RPMI7951 (cell line): ENCODE measurements at places on chromosomes 3 and 15. TPM values are rescaled to one million over a fixed set of nuclear protein-coding genes. Genes with fewer than 3 reads are reported as not detected.

GRCh38 chr3:18562364-18563154, 137.4 kb upstream of the SATB1 start:
- DNase-seq = no peak

GRCh38 chr15:67980773-67981685, 73.1 kb upstream of the PIAS1 start:
- DNase-seq = no peak

DNA sequence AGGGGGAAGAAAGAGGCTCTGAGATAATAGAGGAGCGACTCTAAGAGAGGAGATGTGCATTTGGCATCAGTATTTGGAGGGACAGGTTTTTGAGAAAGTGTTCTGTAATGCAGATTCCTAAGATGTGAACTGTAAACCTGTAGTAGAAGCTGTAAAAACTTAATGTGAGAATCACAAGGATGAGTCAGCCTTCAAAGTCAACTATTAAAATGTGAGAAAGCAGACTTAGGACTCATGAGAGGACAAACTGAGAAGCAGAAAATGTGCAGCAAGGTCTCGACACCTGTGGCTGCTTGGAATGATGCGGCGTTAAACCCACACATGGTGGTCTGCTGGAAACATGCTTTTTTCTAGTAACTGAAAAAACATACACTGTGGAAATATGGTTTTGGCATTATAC, 36.0 kb downstream of the USP13 start:
- DNase-seq = no peak

GRCh38 chr15:78808550-78808949, 2.7 kb downstream of the ADAMTS7 start:
- DNase-seq = peak; percentile 64

DNA sequence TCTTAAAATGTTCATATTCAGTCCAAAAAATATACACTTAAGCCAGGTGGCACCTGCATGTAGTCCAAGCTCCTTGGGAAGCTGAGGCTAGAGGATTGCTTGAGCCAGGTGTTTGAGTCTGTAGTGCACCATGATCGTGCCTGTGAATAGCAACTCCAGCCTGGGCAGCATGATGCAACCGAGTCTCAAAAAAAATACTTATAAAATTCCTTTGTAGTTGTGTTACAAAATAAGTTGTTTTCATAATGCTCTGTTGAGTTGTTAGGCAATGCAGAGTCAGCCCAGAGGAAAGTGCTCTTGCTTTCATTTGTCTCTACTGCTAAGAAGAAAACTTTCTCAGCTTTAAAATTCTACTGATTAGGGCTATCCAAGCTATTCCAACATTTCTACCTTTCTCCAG, 442.8 kb upstream of the ARRDC4 start:
- DNase-seq = no peak

DNA sequence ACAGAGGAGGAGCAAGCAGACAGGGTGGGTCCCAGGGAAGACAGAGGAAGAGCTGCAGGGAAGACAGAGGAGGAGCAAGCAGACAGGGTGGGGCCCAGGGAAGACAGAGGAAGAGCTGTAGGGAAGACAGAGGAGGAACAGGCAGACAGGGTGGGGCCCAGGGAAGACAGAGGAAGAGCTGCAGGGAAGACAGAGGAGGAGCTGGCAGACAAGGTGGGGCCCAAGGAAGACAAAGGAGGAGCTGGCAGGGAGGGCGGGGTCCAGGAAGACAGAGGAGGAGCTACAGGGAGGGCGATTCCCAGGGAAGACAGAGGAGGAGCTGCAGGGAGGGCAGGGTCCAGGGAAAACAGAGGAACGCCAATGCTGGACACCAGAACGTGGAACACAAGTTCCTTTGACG, 66.5 kb downstream of the PLXNA1 start:
- peak; percentile 75 for DNase-seq

CLDN11 gene
- total RNA-seq = 32.3 and 34.4 TPM in 2 replicates

DNA sequence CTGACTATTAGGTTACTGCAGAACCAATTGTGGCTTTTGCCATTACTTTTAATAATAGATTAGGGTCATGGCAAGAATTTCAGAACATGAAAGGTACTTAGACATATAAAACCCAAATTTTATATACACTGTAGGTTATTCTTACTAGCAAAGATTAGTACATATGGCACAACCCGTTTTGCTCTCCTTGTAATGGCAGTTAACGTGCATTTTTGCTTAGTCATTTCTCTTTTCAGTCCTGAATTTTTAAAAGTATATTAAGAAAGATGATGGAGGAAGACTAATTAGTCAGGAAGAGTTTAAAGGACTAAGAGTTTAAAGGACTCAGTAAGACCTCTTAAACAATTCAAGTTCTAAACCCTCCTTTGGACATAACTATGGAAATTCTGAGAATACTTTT, 114.0 kb downstream of the PEAK1 start:
- DNase-seq = no peak

GRCh38 chr3:153513236-153513635, 351.2 kb downstream of the RAP2B start:
- no peak for DNase-seq

UACA gene
- 47.0 and 56.8 TPM in 2 replicates for total RNA-seq

GRCh38 chr15:70030851-70031250, 66.9 kb downstream of the TLE3 start:
- DNase-seq = no peak

ARPIN gene
- 12.0 and 15.1 TPM in 2 replicates for total RNA-seq

GRCh38 chr15:101066501-101067408, 147.6 kb downstream of the LRRK1 start:
- no peak for DNase-seq

EAF1 gene
- 26.0 and 27.6 TPM in 2 replicates for total RNA-seq

DNA sequence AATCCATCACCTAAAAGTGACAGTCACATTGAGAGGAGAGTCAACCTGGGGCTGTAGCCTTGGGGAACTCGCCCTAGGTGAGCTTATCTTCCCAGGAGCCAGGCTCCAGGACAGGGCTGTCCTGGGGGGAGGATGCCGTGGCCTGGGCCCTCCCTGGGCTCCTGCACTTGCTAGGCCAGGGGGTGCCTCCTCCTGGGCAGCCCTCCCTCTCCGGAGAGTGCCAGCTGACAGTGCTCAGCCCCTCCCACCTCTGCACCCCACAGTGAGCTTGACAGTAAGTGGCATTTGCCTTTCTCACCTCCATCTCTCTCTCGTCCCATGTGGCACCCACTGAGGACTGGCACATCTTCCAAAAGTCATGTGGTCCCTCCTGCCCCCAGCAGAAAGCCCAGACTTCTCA, 19.1 kb downstream of the UROC1 start:
- DNase-seq = no peak

DNA sequence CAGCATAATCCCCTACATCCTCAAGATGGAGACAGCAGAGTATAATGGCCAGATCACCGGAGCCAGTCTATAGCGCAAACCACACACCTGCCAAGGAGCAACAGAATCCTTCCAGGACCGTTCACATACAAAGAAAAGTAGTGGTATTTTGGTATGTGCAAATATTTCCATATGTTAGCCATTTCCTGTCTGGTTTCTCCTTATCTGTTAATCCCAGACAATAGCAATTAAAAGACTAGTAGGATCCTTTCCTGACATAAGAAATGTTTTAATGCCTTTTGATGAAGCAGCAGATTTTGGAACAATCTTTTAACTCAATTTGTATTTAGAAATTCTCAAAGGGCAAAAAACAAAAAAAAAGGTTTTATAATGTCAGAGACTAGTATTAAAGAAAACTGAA, 22.2 kb downstream of the MRPS25 start:
- no peak for DNase-seq

DNA sequence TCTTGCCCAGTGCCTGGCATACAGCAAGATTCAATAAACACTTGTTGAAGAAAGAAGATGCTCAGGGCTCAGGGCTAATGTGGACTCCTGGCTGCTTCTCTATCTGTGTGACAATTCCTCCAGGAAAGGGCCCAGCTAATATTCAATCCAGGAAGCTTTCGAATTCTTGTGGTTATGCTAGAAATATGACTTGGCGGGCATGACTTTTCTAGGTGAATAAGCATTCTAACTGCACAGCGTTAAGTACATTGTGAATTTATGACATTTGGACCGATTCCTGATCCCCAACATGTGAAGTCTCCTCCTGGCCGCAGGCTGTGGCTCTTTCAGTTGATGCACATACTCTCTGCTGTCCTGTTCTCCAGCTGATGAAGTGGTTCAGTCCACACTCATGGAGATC, 117.0 kb downstream of the IMPG2 start:
- peak; percentile 53 for DNase-seq

DNA sequence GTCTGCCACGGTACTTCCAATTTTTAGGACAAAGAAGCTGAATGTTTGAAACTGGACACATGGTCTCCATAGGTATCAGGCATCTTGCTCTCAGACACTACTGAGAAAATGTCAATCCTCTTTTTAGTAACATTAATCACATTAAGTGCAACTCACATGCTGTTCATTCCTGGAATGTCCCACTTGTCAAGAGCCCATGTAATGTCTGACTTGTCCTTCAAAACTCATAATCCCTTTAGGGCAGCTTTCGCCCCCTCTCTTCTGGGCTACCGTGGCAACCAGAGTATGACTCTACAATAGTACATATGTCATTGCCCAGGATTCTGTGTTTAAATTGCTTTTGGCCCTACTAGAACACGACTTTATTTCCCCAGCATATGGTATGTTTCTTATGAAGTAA, 12.3 kb downstream of the NUDT16 start:
- DNase-seq = no peak

- no peak for DNase-seq
Measured at GRCh38 chr15:60120100-60120499, 116.0 kb downstream of the FOXB1 start.

SAMMSON gene
- total RNA-seq = 0.48 and 0.78 TPM in 2 replicates

DNA sequence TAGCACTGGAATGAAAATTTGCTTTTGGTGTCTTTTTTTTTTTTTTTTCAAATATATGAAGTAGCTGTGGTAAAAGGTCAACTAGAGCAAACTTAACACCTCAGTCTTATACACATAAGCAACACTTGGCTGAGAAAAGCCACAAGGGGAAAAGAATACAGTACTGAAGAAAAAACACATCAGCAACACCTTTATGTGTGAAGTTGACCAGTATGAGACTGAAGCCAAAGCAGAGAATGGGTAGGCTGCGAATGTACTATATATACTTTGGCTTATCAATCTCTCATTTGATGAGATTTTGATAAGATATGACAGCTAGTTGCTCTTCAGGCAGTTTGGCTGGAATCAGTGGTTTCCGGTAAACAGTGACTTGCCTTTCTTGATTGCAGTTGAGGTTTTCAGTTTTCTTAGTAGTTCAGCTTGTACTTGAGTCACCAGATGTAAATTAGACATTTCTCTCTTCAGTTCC, 22.0 kb upstream of the ZCWPW2 start:
- DNase-seq = peak; percentile 26

CHRM5 gene
- total RNA-seq = not detected in 2 replicates

DNA sequence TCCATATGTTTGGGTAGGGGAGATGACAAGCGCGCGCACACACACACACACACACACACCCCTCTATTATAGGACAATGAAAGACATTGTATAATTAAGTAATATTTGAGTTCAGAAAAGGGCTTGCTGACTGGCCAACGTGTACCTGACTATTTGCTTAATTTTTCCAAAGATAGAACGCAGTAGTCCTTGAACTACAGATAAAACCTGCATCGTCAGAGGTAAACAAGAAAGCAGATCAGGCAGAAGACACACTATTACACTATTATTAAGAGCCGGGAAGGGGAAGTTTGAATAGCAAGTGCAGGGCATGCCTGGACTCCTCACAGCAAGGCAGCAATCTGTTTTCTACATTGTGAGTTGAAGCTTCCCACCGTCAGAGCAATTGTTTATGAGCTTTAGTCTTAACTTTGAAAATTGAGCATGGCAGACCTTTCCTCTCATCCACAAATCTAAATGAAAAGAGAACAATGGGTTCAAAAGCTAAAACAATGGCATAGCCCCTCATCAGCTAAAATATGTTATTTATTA, 427.7 kb downstream of the GABRG3 start:
- DNase-seq = no peak

GRCh38 chr3:34183611-34184340, 385.3 kb downstream of the PDCD6IP start:
- no peak for DNase-seq

PDCD6IP gene
- 107 and 120 TPM in 2 replicates for total RNA-seq

ZPLD1 gene
- total RNA-seq = 0.20 TPM in 1 of 2 replicates, not detected in the other

TRIM71 gene
- total RNA-seq = not detected in 2 replicates

DNA sequence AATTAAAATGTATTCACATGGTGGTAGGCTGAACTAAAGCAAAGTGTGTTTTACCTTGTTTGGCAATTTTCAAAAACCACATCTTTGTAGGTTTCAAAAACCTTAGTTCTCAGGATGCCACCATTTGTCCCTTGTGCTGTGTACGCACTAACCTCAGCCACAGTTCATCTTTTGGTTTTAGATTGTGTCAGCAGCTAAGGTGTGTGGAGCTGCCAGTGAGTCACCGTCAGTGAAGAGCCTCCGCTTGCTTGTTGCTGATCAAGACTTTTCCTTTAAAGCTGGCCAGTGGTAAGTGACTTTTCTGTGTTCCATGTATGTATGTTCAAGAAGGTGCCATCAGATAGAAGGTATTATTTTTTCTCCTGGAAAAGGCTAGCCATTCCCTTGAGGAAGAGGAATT, 21.1 kb downstream of the OXNAD1 start:
- no peak for DNase-seq

DNA sequence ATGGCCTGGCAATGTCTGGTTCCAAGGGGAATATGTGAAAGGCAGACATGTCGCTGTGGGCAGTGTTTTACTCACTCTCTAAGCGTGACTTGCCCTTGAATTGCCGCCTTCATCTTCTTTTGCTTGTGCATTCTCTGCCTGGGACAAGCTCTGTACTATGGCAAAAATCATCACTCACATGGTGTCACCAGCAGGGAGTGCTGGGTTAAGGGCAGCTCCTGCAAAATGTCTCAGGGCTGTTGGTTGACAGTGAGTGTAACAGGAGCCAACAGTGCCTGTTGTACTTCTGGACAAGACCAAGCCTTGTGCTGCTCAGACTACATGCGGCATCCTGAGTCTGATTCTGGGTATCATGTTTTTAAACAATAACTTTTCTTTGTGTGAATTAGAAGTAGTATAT, 45.3 kb upstream of the KY start:
- DNase-seq = no peak

CMTM8 gene
- total RNA-seq = not detected in 2 replicates

DNA sequence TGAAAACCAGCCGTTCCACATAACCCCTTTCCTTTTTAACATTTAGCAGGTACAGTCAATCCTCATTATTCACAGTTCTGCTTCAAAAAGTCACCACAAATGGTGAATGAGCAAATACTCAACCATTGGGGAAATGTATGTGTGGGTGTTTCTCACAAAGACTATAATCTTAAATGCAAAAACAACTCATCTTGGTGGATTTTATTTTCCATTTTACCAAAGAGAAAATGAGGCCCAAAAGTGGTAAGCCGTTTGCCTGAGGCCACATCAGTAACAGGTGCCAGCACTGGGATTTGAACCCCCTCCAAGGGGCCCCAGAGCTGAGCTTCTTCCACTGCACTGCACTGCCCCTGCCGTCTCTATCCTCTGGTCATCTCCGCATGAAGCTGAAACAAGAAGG, 208.8 kb downstream of the OSBPL10 start:
- DNase-seq = no peak
